Caki2 (cell line): ENCODE measurements at places on chromosomes 5 and 9.

- no peak for DNase-seq
Measured at GRCh38 chr5:9320652-9321051, 225.2 kb downstream of the SEMA5A start.

GRCh38 chr5:38497946-38498345 lies 58.5 kb downstream of the LIFR start:
- DNase-seq = no peak

- DNase-seq = no peak
Measured at GRCh38 chr9:78050421-78050820, 18.8 kb upstream of the GNAQ start.

- peak; percentile 15 for DNase-seq
Measured at GRCh38 chr5:107215611-107216010, 455.1 kb downstream of the EFNA5 start.

DNA sequence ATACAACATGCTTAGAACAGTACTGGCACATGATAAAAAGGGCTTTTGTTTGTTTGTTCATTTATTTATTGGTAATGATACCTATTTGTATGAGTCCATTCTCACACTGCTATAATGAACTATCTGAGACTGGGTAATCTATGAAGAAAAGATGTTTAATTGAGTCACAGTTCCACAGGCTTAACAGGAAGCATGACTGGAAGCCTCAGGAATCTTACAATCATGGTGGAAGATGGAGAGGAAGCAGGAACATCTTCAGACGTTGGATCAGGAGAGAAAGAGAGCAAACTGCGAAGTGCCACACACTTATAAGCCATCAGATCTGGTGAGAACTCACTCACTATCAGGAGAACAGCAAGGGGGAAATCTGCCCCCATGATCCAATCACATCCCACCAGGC lies 847.7 kb downstream of the CDH18 start:
- no peak for DNase-seq

- no peak for DNase-seq
Measured at GRCh38 chr5:117165068-117165467, 590.4 kb upstream of the SEMA6A start.

GRCh38 chr5:89443508-89443907 lies 560.5 kb upstream of the MEF2C start:
- DNase-seq = no peak

- no peak for DNase-seq
Measured at GRCh38 chr5:65866837-65867521, 59.4 kb upstream of the ERBIN start.

DNA sequence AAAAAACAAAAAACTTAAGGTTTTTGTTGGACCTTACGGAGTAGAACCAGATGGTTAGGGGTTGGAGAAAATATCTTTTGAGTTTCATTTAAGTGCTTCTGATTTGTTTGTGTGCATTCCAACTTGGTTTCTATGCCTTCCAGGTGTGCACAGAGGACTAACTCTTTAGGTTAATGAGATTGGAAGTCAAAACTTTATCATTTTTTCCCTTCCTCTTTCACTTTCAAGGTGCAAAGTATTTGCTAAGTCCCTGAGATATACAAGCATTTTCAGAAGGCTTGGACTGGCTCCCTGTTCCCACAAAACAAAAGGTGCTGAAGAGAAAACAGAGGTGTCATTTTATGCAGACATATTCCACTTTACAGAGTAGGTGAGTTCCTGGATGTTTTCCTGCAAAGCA lies 30.3 kb upstream of the CER1 start:
- no peak for DNase-seq

GRCh38 chr5:180938294-180938693 lies 39.3 kb downstream of the BTNL8 start:
- DNase-seq = no peak

- DNase-seq = peak; percentile 68
Measured at GRCh38 chr9:127991017-127991756, 10.4 kb upstream of the EEIG1 start.

GRCh38 chr9:69471433-69471832 lies 146.4 kb downstream of the ENTREP1 start:
- peak; percentile 10 for DNase-seq

DNA sequence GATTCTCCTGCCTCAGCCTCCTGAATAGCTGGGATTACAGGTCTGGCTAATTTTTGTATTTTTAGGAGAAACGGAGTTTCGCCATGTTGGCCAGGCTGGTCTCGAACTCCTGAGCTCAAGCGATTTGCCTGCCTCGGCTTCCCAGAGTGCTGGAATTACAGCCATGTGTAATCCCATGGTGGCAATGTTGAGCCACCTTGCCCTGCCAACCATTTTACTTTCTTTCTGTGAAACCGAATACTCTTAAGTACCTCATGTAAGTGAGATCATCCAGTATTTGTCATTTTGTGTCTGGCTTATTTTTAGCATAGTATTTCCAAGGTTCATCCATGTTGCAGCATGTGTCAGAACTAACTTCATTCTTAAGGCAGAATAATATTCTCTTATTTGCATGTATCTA lies 8.2 kb downstream of the PRRC2B start:
- DNase-seq = no peak

DNA sequence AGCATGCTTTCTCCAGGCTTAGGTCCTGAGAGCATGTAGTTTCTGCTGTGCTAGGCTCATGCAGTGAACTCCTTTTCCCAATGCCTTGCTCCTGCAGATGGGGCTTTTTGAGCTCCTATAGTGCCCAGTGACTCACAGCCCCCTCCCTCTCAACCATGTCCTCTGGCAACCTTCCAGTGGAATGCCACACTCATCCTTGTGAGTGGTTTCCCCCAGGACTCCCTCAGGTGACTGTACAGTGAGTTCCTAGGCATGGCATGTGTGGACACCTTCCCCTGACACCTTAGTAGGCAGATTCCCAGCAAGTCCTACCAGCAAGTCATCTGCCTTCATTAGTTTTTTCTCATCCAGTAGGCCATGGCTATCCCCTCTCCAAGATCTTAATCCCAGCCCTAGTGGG lies 72.4 kb upstream of the CXCL14 start:
- peak; percentile 60 for DNase-seq

GRCh38 chr9:69222970-69223369 lies 48.9 kb downstream of the TJP2 start:
- no peak for DNase-seq

- DNase-seq = no peak
Measured at GRCh38 chr5:158233735-158234322, 374.9 kb upstream of the CLINT1 start.

GRCh38 chr9:108759835-108760234 lies 96.0 kb downstream of the ACTL7B start:
- DNase-seq = no peak

- DNase-seq = no peak
Measured at GRCh38 chr5:148855249-148856008, 29.0 kb downstream of the ADRB2 start.

DNA sequence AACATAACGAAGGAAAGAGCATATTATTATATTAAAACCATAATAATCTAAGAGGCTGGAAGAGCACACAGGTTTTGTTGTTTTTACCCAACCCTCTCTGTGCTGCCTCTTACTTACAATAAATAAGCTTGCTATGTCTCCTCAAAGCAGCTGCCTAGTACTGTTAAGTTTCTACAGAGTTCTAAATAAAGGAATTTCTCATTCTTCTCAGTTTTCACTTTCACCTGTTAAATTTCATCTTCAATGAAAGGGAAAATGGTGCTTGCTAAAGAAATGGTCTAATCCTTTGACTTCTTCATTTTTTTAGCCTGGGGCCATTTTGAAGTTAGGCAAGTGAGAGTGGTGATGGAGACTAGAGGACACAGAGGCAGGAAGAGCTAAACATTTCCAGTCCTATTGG lies 396.1 kb downstream of the MAN2A1 start:
- no peak for DNase-seq

GRCh38 chr9:111458139-111459009 lies 25.8 kb downstream of the ECPAS start:
- DNase-seq = no peak

GRCh38 chr5:56176155-56176798 lies 56.9 kb downstream of the ANKRD55 start:
- no peak for DNase-seq

GRCh38 chr5:171633776-171634470 lies 151.7 kb upstream of the SMIM23 start:
- DNase-seq = no peak

DNA sequence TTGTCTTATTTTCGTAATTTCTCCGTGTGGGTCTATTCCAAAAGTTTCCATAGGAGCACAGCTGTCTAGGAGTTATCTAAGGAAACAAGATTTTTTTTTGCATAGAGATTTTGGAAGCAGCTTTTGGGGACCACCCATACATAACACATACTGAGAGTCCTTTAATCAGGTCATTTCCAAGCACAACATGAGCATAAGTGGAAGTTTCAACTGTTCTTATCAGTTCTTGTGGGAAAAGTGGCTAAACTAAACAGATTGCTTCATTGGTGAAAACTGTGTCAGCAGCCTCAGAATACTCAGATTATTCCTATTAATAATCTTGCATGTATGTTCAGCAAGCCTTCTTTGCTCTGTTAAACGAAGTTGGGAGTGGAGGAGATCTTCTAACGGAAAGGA lies 153.6 kb upstream of the TYRP1 start:
- no peak for DNase-seq

DNA sequence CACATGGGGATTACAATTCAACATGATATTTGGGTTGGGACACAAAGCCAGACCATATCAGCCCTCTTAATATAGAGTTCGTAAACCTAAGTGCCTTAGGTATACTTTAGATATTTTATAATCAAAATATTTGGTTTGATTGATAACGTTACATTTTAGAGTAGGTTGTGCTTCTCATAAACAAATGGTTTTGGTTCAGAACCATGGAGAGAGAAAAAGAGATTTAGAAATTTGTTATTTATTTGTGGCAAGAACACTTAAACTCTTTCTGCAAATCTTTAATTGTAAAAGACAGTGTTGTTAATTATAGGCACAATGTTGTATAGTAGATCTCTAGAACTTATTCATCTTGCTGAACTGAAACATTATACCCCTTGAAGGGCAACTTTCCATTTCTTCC lies 298.8 kb downstream of the TENT4A start:
- no peak for DNase-seq

- peak; percentile 10 for DNase-seq
Measured at GRCh38 chr5:119743927-119744326, 114.6 kb downstream of the FAM170A start.

GRCh38 chr5:113601423-113601822 lies 87.9 kb downstream of the YTHDC2 start:
- DNase-seq = no peak

DNA sequence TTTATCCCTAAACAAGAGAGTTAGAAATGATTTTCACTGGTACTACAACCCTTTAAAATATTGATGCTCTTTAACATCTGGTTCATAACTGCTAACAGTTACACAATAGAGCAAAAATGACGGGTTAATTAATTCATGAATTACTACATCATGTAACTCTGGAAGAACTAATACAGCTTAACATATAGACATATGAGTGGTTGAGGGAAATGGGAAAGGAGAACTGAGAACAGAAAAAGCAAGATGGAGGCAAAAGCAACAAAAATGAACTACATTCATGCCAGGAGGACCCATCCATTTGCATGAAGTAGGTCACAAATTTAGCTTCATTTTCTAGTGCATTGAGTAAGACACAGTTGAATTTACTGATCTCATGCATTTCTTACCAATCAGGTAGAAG lies 61.8 kb downstream of the C9 start:
- DNase-seq = no peak

DNA sequence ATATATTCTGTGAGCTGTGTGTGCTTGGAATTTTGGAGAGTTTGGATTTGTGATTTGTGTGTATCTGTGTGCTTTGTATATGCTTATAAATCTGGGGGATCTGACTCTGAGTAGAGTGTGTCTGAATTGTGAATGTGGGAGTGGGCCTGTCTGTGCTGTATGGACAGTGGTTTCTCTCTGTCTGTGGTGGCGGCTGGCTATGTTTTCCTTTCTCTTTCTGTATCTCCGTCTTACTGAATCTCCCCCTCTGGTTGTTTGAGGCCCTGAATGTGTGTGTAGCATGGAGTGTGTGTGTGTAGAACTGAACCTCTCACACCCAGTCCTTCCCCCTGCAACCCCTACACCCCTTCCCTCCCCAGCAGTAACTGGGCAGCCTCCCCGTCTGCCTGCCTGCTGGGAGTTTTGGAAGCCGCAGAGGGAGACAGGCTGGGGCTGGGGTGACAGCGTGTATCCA lies 4.7 kb downstream of the CXXC5 start:
- no peak for DNase-seq

- DNase-seq = no peak
Measured at GRCh38 chr5:67731886-67732285, 483.7 kb upstream of the PIK3R1 start.

DNA sequence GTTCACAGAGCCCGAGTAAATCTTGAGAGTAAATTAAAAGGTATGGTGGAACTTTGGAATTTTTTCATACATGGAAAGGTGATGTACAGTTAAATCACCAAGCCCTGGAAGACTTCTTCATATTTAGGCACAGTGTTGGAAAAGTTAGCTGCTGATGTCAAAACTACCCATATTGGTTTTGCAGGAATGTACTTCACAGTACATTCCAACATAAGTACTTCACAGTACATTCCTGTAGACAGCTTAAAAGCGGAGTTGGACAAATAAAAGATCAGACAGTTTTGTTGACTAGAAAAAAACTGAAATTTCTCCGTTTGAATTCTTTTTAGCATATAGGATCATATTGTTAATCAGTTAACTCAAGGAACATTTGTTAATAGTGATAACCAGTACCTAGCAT lies 1.8 kb downstream of the RANBP17 start:
- DNase-seq = no peak

- no peak for DNase-seq
Measured at GRCh38 chr5:10138395-10139057, 111.2 kb downstream of the ATPSCKMT start.

GRCh38 chr5:39760385-39761198 lies 335.8 kb upstream of the DAB2 start:
- peak; percentile 16 for DNase-seq

DNA sequence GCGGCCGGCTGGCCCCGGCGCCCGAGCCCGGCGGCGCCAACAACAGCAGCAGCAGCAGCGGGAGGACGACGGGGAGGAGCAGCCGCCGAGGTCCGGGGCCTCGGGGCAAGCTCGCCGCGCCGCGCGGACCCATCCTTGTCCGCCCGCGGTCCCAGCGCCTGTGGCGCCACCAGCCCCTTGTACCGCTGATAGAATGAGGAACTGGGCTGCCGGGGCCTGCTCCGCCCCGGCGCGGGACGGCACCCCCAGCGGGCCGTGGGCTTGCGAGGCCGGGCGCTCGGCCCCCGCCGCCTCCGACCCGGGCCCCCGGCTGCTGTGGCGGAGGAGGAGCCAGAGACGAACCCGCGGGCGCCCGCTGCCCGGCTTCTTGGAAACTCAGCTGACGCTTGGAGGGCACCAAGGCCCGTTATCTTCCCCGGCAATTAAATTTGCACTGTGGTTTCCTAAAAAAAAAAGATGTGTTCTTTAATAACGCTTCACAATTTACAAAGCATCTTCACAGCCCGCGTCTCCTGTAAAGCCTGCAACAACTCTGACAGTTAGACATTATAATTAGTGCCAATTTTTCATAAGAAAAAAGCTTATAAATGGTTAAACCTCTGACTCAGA lies at the start of gene ARSB:
Gene ARSB (minus strand): TSS at position 195 of the 609 bp plus-strand sequence. CDS start 62 bp downstream, at position 133.
- peak; percentile 76 for DNase-seq

GRCh38 chr5:53944981-53945380 lies 365.4 kb downstream of the ARL15 start:
- DNase-seq = no peak

GRCh38 chr5:111480346-111480745 lies 32.0 kb downstream of the STARD4 start:
- DNase-seq = no peak
